ENCODE measurements at places on chromosomes 5 and 9. TPM values are rescaled to one million over a fixed set of nuclear protein-coding genes. Genes with fewer than 3 reads are reported as not detected.
A peak's percentile ranks its signal among the peaks of the same experiment; 100 is the strongest.

DNA sequence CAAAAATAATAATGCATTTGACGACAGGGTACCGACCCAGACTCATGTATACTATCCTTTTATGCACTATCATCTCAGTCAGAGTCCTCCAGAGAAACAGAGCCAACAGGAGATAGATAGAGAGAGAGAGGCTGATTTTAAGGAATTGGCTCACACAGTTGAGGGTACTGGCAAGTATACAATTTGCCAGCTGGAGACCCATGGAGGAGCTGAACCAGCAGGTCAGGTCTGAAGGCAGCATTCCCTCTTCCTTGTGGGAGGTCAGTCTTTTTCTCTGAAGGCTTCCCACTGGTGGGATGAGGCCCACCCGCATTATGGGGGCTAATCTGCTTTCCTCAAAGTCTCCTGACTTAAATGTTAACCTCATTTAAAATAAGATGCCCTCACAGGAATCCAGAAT, 17.3 kb upstream of the MED10 start:
- H3K27me3 ChIP-seq = no peaks in the 10 kb centered on the region
- H3K27ac ChIP-seq = no peak overlapping the region
- H3K36me3 ChIP-seq = no peaks in the 10 kb centered on the region
- H3K4me1 ChIP-seq = no peaks in the 10 kb centered on the region

DNA sequence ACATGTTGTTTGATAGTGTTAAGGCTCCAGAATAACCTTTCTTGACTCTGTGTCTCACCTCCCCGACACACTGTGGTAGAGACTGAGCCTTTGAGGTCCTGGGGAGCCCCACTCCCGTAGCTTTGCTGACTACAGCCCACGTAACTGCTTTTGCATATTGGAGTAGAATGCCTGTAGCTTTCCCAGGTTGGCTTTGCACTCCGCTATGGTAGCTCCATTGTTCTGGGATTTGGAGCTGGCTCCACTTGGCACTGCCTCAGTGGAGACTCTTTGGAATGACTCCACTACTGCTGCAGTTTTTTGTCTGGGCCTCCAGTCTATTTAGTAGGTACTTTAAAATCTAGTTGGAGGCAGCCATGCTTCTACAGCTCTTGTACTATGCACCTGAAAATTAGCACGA, 56.2 kb upstream of the ANXA1 start:
- no peak overlapping the region for H3K27ac ChIP-seq
- no peaks in the 10 kb centered on the region for H3K36me3 ChIP-seq
- DNase-seq = no peak
- H3K27me3 ChIP-seq = no peaks in the 10 kb centered on the region

DNA sequence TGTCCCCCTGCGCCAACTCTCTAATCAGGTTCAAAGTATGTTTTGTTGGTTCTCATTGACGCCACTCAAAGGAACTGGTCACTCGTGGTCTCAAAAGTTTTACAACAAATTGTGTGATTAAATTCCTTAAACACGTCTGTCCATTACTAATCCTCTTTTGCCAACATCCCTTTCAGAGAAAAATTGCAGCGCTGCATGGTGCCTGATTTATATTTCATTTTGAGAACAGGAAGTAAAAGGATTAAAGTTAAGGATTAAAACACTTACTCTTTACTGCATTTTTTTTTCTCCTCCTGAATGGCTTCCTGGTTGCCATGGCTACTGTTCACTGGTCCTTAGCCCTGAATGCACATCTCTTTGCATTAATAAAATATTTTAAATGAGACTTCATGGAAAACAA, 383.5 kb downstream of the GLIS3 start:
- no peak overlapping the region for H3K4me3 ChIP-seq
- H3K27me3 ChIP-seq = no peaks in the 10 kb centered on the region
- H3K36me3 ChIP-seq = no peaks in the 10 kb centered on the region

GRCh38 chr9:105194234-105194633, 50.2 kb upstream of the SLC44A1 start:
- no peak for DNase-seq
- no peak overlapping the region for H3K27ac ChIP-seq
- no peaks in the 10 kb centered on the region for H3K36me3 ChIP-seq
- H3K4me3 ChIP-seq = no peak overlapping the region

DNA sequence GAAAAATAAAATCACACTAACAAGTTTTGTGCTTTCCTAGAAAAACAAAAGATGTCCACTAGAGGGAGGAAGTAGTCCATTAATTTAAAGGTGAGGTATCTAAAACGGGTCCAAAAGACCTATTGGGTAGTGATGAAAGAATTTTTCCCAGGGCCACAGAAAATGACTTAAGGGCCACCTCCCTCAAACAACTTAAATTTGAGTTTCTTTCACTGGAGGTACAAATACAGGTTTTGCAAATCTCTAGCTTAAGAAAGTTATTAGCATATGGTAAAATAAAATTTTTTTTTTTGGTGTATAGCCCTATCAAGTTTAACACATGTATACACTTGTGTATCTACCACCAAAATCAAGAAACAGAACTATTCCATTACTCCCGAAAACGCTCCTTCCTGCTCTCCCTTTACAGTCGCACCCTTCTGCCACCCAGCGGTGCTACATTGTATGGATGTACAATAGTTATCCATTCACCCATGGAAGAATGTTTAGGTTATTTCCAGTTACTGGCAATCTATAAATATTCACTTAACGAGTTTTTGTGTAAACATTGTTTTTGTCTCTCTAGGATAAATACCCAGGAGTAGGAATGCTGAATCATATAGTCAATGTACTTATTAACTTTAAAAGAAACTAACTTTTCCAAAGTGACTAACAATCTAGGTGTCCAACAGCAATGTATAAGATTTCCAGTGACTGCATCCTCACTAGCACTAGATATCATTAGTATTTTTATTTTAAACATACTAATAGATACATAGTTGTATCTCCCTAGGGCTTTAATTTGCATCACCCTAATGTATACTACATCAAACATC, 21.9 kb downstream of the DEPDC1B start:
- H3K4me3 ChIP-seq = no peak overlapping the region
- H3K27ac ChIP-seq = no peak overlapping the region
- H3K36me3 ChIP-seq = no peaks in the 10 kb centered on the region
- no peaks in the 10 kb centered on the region for H3K4me1 ChIP-seq

DNA sequence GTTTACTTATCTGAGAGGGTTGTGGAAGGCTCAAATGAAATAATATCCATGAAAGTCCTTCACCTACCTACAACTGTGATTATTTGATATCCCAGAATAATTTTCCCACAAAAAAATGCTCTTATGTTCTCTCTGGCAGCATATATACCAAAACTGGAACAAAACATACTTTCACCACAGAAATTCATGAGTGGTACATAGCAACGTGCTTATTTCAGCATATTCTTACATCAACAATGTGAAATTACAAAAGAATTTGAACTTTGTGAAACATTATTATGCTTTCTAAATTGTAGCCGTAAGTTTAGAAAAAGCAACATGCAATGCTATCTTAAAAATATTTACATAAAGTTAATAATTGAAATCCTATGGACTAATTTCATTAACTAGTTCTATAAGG, 137.1 kb downstream of the GABRB2 start:
- no peaks in the 10 kb centered on the region for H3K27me3 ChIP-seq
- H3K27ac ChIP-seq = no peak overlapping the region
- no peak for DNase-seq
- no peak overlapping the region for H3K4me3 ChIP-seq
- H3K36me3 ChIP-seq = no peaks in the 10 kb centered on the region
- no peaks in the 10 kb centered on the region for H3K4me1 ChIP-seq

DNA sequence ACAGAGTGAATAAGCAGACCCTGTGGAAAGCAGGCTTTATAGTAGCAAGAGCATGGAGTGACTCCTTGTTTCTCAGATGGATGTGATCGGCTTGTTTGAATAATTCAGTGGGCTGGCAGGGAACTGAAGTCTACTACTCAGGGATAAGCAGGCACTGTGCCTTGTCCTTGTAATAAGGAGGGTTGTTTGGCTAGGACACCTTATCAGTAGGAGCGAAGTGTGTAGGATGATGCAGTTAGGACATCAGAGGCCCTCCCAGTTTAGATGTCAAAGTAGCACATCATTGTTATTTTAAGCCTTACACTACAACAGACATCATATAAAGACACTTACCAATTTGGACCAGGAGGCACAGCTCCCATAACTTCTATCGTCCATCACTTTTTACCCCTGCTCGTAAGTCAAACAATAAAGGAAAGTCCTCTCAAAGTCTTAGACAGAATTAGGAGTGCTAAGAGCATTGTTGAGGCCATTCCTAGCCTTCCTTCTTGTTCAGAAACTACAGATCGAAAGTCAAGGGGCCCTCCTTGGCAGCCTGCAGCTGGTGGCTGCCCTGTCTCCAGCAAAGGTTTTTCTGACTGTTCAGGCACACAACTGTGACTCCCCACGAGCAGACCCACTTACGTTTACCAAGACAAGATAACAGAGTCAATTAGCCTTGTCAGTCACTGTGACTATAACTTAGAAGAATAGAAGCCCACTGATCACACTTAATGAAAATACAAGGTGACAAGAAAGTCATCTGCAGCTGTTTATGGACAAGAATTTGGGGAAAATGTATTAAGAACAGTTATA, 218.6 kb downstream of the SNX18 start:
- no peak overlapping the region for H3K27ac ChIP-seq
- H3K4me3 ChIP-seq = no peak overlapping the region
- DNase-seq = no peak

DNA sequence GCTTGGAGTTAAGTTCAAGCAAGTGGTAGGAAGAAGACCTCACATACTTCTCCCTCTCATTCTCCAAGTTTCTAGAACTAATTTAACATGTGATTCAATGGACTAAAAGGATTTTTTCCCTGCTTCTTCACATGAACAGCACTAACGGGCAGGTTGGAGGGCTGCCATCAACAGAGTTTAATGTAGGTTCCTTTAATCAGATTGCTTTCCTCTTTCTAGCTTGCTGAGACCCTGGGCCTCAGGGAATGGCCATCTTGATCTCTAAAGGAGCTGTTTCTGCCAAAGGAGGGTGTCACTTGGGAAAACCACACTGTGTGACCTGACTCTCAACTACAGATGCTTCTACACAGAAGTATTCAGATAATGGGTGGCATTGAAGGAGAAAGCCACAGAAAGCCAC, 223.3 kb downstream of the PIK3R1 start:
- DNase-seq = no peak
- H3K36me3 ChIP-seq = no peaks in the 10 kb centered on the region
- peak overlapping the region; percentile 31 for H3K27ac ChIP-seq

DNA sequence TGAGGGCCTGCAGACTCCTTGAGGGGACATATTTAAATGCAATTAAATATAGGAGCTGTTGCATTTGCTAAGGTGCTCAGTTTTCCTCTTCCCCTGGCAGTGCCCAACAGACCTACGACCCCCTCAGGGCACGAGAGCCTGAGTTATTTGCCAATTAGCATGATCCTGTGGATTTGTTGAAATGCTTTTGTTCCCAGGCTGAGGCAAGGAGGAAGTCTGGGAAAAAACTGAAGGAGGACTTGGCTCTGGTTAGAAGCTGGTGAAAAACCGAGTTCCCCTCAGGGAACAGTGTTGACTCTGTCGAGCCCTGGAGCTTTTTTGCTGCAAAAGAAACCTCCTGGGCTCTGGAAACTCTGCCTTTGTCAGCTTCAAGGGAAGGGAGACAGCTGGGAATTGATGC, 103.6 kb upstream of the SHB start:
- H3K36me3 ChIP-seq = no peaks in the 10 kb centered on the region
- peaks cover 6% of the 10 kb centered on the region for H3K4me1 ChIP-seq
- H3K27me3 ChIP-seq = no peaks in the 10 kb centered on the region
- peak overlapping the region; percentile 79 for H3K27ac ChIP-seq
- H3K4me3 ChIP-seq = no peak overlapping the region
- DNase-seq = no peak

DNA sequence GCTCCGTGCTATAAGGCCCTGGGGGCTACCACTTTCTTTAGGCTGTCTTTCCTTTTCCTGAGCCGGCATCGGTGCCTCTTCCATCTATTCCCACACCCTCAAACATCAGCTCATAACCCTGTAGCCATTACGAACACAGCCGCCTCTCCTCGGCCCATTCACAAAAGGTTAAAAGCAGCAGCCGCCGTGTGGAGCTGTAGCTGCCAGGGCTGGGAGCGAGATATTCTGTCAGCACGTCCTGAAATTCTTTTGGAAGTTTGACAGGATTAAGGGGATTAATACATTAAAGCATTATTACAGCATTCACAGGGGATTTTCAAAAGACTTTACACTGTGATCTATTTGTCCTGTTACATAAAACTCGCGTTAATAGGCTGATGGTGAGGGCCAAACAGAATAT, 428.2 kb downstream of the CDK5RAP2 start:
- H3K4me3 ChIP-seq = no peak overlapping the region
- no peaks in the 10 kb centered on the region for H3K27me3 ChIP-seq
- no peak overlapping the region for H3K27ac ChIP-seq
- H3K4me1 ChIP-seq = no peaks in the 10 kb centered on the region
- H3K36me3 ChIP-seq = no peaks in the 10 kb centered on the region

DNA sequence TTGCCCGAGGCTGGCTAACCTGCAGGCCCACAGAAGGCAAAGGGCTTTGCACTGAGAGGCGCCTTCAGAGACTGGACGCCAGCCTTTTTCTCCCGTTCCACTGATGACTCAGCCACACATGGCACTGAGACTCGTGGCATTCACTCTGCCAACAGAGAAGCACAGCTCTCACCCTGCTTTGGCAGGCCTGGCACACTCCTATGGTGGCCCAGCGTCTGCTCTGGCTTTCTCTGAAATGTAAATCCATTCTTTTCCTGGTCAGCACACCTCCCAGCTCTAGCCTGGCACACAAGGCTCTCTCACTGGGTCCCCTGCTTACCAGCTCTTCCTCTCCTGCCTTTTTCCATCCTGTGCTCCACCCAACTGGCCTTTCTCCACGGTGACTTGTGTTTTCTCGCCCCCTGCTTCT, 5.9 kb upstream of the MELK start:
- H3K4me3 ChIP-seq = no peak overlapping the region
- no peaks in the 10 kb centered on the region for H3K36me3 ChIP-seq
- H3K4me1 ChIP-seq = no peaks in the 10 kb centered on the region
- no peak for DNase-seq

DNA sequence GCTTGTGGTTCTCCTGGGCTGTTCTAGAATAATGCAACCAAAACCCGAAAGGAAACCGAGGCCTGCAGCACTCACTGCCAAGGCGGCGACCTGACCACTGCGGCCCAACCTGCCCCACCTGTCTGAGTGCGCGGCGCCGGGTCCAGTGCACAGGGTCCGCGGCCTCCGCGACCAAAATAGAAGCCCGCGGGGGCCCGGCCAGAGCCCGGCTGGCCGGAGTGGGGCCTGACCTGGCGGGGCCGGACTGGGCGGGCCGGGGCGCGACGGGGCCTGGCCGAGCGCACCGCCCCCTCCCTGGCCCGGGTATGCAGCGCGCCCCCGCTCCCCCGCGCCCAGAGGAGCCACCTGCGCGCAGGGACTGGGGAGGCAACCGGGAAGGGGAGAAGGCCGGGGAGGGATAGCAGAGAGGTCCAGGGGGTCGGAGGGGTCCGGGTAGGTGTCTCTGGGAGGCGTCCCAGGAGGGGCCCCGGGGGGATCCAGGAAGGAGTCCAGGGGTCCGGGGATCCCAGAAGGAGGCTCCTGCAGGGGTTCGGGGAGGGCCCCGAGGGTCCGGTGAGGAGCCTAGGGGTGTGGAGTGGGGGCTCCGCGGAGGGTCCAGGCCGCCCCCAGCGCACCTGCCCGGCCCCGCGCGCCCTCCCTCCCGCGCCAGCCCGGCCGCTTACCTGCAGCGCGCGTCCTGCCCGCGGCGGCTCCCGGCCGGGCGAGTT, 503 bp downstream of the SEMA4D start:
- no peaks in the 10 kb centered on the region for H3K27me3 ChIP-seq
- peak overlapping the region; percentile 52 for H3K27ac ChIP-seq

GRCh38 chr9:92971121-92971520, 23.8 kb downstream of the FGD3 start:
- no peaks in the 10 kb centered on the region for H3K36me3 ChIP-seq
- H3K4me1 ChIP-seq = no peaks in the 10 kb centered on the region
- peak overlapping the region; percentile 3 for H3K27ac ChIP-seq
- H3K27me3 ChIP-seq = no peaks in the 10 kb centered on the region
- DNase-seq = peak; percentile 22
- no peak overlapping the region for H3K4me3 ChIP-seq

PLCXD3 gene
- total RNA-seq = 6.6 TPM

FBP2 gene
- not detected for total RNA-seq

CCDC192 gene
- total RNA-seq = 1.3 TPM

ARAP3 gene
- 2.6 TPM for total RNA-seq

FCN1 gene
- 0.44 TPM for total RNA-seq
